ENCODE measurements at places on chromosomes 7 and 10. TPM values are rescaled to one million over a fixed set of nuclear protein-coding genes. Genes with fewer than 3 reads are reported as not detected.

GRCh38 chr10:51368943-51369342, 294.7 kb downstream of the PRKG1 start:
- DNase-seq, result no peak

GRCh38 chr10:28872587-28873165, 195.4 kb downstream of the BAMBI start:
- DNase-seq, result no peak

FIS1 gene
- 124 TPM for total RNA-seq

DNA sequence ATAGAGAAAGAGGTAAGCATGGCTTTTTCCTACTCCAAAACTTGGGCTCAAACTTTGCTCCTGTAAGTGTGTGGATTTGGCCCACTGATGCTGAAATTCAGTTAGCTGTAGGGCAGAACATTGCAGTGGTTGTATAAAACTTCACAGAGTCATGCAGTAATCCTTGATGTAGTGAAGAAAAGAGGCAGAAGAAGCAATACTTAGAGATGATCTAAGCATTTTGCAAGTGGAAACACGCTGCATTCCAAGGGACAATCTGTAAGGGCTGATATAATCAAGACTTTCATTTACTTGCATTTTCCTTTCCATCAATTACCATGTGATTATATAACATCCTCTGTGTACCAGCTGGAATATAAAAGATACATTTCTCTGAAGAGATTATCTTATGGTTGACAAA, 338.8 kb downstream of the DNAJB9 start:
- no peak for DNase-seq

DNA sequence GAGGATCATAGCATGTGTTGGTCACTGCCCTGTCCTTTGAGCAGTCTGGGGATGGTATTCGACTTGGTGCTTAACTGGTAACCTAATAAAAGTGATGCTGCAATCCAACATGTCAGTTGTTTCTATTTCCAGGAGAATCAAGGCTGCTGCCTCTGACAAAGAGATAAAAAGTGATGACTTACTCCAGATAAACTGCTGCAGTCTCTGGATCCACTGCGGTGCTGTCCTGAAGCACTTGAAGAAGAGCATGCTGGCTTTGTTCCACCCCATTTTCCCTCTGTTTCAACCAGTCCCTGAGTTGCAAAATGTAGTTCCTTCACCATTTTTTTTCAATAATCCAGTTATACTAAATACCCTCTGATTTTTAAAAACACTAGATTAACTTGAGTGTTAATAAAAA, 403.5 kb upstream of the ANKRD30A start:
- DNase-seq, result no peak

DNA sequence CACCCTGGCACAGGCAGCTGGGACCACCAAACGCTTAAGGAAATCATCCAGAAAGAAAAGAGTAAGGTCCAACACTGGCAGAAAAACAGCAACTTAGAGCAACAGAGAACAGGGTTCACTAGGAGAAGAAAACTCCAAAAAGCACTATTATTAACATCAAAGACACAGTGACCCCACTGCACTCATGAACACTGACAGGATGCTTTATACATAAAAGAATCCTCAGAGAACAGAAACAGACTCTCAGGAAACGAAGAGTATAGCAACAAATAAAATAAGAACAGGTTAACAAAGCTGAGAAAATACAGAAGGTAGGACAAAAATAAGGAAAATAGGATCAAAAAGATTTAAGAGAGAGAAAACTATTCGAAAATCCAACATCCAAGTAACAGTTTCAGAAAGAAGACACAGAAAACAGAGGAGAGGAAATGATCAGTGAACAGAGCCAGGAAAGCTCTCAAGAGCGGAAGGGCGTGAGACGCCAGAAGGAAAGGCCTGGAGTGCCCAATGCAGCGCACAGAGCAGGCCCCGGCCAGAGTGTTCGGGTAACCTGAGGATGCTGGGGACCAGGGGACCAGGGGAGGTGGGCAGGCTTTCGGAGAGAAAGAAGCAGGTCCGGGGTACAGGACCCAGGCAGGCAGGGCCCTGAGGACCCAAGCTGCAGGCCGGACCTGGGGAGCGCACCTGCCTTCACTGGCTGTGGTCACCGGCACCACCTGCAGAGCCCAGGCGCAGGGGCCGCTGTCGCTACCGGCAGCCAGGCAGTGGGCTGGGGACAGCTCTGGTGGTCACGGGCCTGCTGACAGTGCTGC, 258.2 kb downstream of the MAD1L1 start:
- DNase-seq, result peak; percentile 19

DNA sequence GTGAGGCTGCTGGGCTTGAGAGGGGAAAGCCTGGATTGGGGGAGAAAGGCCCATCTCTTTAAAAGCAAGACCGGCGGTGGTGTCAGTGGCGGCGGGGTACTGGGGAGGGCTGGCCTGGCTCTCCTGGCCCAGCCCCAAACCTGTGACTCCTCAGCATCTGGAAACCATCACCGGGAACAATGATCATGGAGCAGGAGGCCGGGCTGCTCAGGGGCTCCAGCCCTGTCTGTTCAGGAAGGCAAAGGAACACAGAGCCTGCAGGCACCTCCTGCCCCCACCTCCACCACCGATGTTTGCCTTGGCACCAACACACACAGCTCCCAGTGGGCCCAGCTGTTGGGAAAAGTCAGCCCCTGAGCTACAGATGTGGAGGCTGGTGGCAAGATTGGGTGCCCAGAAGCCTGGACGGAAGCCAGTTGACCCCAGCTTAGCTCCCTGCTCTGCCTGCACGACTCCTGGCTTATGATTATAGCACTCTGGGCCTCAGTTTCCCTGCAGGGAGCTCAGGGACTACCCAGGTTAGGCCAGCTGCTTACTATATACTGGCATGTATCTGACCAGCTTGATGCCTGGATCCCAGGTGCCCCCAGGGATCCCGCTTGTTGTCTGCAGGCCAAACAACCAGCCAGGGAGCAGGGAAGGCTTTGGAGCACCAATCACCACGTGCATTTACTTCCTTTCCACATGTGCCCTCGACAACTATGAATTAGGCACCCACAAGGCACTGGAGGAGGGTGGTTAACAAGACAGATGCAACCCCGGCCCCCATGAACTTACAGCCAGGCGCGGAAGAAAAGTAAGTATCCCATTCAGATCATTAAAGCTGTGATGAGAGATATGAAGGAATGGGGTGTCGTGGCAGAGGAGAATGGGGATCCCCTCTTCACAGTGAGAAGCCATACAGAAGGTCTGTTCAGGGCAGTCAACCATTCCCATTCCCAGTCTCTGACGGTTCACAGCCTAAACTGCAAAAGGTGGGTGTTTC, 37.3 kb downstream of the ZCCHC24 start:
- DNase-seq, result peak; percentile 76

DNA sequence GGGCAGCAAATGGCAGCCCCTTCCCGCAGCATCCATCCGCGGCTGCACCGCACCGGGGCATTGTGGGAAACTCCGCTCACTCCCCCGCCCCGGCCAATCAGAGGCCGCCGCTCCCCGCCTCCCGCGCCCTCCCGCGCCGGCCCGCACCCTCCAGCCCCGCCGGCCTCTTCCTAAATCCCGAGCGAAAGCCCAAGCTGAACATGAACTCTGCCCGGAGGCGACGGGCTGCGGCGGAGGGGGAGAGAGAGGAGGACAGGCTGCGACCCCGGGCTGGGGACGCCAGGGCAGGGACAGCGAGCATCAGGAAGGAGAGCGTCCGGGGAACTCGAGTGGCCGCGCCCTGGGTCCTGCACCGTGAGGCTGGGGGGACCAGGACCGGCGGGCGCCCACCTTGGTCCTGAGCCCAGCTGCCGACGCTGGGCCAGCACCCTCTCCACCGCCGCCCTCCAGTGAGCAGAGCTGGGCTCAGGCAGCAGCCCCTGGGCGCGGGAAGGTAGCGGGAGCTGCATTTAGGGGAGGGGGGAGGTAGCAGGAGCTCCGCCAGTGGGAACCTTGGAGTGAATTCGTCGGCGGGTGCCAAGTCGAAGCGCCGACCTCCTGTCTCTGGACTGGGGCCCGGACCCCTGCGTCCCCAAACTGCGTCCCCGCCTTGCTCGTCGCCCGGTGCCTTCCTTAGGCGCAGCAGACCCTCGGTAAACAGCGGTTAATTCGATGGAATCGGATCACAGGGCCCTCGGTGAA, at the start of gene DGKI:
Gene DGKI, minus strand, starts transcription at position 148 of the 741 bp plus-strand sequence.
- no peak for DNase-seq

DNA sequence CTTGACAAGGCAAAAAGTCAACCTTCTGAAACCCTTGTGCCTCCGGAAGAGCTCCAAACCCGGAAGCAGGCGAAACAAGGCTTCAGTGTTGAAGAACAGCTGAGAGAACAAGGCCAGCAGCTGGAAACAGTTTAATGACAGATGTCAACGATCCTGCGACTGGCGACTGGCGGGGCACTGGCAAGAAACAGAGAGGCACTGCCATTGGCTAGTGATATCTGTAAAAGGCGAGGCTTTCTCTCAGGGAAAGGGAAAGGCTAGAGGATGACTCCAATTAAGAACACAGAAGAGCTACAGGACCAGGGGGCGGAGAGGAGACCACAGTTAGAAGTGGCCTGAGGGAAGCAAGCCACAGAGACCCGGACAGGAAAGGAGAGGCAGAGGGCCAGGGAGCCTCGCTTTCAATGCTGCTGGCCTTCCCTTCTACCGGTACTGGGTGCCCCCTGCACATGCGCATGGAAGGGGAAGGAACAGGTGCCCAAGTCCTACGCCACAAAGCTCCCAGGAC, 19.4 kb downstream of the ITGB1 start:
- no peak for DNase-seq

EGR2 gene
- not detected for total RNA-seq

GRCh38 chr10:3165196-3165595, 7.4 kb downstream of the PITRM1 start:
- DNase-seq, result no peak

EPHB4 gene
- total RNA-seq, result 30.3 TPM

DNA sequence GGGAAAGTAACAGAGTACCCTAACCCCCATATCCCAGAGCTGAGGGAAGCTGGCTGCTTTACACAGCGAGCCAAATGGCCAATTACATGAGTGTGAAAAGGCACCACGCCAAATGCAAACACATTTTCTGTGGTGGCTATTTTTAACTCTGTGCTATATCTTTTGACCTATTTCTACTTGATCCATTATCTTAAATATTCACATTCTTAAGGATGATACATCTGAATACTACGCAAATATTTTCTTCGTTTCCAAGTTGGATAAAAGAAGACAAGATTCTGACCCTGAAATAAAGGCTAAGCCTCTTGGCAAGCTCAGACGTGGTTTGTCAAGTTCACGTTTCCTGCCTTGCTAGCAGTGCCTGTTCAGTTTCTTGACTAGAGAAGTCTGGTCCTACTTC, 146.7 kb upstream of the TMEM196 start:
- DNase-seq, result no peak

PTF1A gene
- total RNA-seq, result not detected

DNA sequence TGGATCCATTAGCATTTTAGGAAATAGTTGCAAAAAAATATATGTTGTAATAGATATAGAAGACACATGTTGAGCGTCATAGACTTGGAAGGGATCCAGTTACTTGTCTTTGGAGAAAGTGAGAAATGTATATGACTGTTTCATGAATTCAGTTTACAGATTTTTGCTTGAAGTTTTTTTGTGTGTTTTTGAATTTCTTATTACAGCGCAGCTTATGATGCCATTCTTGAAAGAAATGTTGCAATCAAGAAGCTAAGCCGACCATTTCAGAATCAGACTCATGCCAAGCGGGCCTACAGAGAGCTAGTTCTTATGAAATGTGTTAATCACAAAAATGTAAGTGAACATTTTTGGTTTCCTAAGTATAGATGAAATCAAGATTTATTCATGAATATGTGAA, 98.2 kb downstream of the MAPK8 start:
- no peak for DNase-seq

DNA sequence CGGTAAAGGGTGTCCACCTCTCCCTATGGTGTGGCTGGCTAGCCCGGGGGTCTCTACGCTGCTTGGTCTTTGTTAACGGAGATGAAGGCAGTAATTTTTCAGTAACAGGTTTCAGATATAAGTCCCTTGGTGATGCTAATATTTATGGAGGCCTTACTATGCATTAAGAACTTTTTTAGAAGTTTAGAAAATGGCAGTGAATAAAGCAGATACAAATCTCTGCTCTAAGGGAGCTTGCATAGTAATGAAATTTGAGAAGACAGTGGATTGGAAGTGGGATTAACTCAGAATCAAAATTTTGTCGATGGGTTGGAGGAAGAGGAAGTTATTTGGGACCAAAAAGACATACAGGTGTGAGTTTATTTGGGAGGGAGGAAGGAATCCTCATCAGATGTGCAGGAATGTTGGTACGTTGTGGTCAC, 445 bp downstream of the SSBP1 start:
- no peak for DNase-seq

TMEM184A gene
- 32.8 TPM for total RNA-seq

DNA sequence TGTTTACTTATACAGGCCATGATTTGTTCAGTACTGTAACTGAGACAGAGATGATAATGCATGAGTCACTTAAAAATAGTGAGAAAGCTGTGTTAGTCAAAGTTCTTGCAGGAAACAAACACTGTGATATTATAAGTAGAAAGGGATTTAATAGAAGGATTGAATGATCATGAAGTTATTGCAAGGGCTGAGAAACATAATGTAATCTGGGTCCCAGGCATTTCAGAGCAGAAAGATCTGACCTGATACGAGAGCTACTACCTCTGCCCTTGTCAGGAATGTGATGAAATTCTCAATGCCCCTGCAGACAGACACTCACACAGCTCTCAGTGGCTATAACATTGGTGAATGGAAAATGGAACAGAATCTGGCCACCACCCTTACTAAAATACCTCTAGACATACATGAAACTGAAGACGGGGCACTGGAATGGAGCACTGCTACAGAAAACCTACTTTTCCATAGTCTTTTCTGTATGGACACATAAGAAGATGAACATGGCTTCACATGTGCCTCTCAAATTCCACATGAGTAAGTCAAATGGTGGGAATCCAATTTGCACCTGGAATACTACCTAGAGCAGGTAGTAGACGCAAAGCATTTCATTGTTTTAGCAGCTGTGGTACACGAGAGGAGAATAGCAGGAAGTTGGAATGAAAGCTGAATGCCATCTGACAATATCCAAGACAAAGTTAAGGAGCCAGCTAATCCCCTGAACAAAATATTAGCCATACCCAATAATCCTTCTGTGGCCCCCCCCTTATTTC, 19.1 kb upstream of the VWDE start:
- no peak for DNase-seq

DNA sequence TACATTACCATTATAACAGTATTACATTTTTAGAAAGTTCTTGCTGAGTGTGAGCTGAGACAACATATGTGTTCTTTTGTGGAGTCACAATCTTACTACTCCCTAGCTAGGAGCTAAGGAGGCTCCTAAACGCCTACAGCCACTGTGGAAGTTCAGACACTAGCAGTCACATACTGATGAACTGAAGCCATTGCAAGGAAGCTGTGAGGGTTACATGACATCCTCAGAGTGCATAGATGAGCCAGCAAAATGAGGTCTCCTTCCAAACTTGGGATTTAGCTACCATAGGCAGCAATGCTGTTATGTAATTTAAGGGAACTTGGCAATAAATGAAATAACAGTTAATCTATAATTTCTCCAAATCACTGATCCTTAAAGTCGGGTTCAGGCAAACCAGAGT, 10.8 kb upstream of the ST7 start:
- DNase-seq, result no peak

DNA sequence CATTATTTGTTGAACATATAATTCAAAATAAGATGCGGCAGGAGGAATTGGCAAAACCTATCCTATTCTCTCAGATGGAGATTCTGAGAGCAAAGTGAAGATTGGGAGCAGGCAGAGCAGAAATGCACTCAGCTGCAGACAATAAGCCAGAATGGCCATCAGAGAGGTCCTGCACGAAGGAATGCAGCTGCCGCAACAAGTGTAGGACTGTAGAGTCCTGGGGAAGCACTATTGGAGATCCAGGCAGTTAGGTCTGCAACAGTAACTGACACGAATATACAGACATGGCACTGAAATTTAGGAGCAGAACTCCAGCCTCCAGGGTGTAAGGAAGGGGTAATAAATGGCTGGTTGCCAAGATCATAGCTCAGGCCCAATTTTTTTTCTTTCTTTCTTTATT, 10.4 kb upstream of the COL1A2 start:
- no peak for DNase-seq
